ENCODE measurements at places on chromosomes 3 and 15.

DNA sequence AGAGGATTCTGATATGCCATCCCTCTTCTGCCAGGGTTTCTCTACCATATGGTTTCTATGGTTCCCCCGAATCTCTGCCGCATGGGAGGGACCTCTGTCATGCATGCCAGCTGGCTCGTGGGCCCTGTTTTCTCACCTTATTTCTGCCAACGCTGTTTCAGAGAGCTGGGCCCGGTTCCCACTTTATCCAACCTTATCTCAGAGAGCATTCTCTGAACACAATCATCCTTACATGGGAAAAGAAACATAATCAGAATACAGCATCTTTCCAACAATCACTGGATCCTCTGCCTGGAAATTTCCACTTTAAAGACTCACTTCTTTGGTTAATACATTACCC lies 234.5 kb upstream of the ZBTB20 start:
- DNase-seq, result no peak

DNA sequence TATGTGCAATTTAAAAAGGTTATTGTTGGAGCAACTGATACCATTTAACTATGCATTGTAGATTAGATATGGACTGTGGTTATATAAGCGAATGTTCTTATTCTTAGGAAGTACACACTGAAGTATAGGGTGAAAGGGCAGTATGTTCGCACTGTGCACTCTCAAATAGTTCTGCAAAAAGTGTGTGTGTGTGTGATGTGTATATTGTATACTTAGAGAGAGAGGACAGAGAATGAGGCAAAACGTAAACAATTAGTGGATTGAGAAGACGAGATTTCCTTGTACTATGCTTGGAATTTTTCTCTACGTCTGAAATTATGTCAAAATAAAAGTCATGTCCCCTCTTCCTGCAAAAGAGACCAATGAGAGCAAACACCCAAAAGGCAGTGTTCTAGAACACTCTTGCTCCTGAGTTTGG lies 30.4 kb downstream of the LSM3 start:
- no peak for DNase-seq

- DNase-seq, result no peak
These were observed 63.7 kb downstream of the PRICKLE2 start for GRCh38 chr3:64161481-64161952.

- no peak for DNase-seq
These were observed 767 bp upstream of the APOD start for GRCh38 chr3:195584543-195584870.

DNA sequence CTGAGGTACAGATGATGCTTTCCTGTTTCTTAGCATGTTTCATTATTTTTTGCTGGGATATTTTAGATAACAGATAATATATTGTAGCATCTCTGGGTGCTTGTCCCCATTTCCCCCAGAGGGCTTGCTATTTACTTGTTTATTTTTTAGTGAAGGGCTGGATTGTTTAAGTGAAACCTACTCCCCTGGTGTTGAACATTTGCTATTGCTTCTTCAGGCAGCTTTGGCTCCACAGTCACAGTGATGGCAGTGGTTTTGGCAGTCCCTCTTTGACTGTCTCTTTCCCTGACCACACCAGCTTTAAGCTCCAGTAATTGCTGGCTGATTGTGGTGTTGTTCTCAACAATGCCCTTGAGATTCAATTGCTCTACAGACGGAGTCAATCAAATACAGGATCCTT lies 128.9 kb downstream of the KLF13 start:
- no peak for DNase-seq

- DNase-seq, result no peak
These were observed 10.8 kb upstream of the BNIP2 start for GRCh38 chr15:59699810-59700431.

DNA sequence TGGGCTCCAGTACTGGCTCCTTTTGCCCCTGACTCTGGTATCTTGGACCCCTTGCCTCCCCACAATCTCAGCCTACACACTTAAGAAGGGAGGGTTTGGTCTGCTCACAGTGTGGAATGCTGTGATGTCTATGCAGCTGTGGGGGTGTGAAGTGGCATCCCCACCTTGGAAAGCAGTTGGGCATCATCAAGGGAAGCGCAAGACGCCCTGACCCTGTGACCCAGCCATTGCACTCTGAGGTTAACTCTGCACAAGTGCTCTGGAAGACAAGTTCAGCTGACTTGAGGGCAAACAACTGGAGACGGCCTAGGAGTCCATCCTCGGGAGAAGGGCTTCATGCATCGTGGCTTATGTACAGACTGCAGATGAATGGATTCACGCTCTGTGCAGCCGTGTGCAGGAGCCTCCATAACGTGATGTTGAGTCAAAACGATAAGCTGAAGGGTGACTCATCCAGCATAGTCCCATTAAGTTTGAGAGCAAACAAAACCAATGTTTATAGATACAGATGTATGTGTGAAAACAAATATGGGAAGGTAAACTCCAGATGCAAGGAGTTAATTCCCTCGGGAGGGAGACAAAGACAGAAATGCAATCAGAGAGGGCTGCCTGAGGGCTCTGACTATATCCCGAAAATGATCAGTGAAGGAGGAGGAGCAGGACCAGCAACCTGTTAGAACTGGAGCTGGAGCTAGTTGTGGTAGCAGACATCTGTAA lies 86.8 kb downstream of the LSM3 start:
- DNase-seq, result no peak

- no peak for DNase-seq
These were observed 105.2 kb downstream of the CHCHD4 start for GRCh38 chr3:14019459-14019858.

- DNase-seq, result no peak
These were observed 691.4 kb downstream of the ZBBX start for GRCh38 chr3:166688665-166689064.

- no peak for DNase-seq
These were observed 81.3 kb downstream of the KCNAB1 start for GRCh38 chr3:156201411-156202405.

GRCh38 chr3:190721330-190721729 lies 141.2 kb downstream of the GMNC start:
- DNase-seq, result no peak

- no peak for DNase-seq
These were observed 6.4 kb downstream of the ITGA11 start for GRCh38 chr15:68425428-68426060.

Measured in omental fat pad (tissue), 4 donors.